ENCODE measurements at places on chromosomes 7 and 10.

DNA sequence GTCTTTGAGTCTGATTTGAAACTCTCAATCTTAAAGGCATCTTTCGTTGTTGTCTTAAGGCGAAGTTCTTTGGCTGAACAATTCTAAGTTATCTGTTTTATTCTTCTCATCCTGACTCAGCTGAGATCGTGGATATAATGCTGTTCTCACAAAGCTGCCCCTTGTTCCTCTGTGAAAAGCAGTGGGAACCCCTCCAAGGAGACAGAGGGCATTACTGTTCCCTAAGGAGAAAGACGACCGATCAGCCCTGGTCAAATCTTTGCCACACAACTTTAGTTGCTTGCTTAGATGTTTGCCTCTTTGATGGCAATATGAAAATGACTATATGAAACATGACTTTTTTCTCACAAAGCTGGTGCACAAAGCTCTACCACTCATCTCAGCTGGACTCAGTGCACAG, 1016.7 kb downstream of the REEP3 start:
- H3K27ac ChIP-seq, result no peak overlapping the region
- H3K4me1 ChIP-seq, result no peaks in the 10 kb centered on the region
- H3K27me3 ChIP-seq, result no peaks in the 10 kb centered on the region
- H3K4me3 ChIP-seq, result no peak overlapping the region
- DNase-seq, result no peak
- no peaks in the 10 kb centered on the region for H3K36me3 ChIP-seq

DNA sequence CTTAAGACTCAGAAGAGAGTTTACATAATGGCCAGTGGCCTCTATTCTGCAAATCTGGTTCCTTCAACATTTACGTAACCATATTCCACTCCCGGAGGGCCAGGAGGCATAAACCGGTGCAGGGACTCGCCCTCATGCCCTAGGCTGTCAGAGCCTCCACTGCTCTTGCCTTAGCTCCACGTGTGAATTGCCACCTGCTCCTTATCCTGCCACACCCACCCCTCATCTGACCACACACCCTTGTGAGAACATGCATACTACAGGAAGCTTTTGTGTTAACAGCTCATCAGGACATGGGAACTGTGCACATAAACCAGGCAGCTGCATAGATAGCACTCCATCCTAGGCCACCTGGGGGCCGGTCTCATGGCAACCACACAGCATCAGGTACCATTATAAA, 146.7 kb upstream of the PFKP start:
- H3K4me3 ChIP-seq, result no peak overlapping the region
- H3K4me1 ChIP-seq, result no peaks in the 10 kb centered on the region
- H3K27ac ChIP-seq, result no peak overlapping the region
- no peak for DNase-seq
- H3K27me3 ChIP-seq, result no peaks in the 10 kb centered on the region
- H3K36me3 ChIP-seq, result no peaks in the 10 kb centered on the region

DNA sequence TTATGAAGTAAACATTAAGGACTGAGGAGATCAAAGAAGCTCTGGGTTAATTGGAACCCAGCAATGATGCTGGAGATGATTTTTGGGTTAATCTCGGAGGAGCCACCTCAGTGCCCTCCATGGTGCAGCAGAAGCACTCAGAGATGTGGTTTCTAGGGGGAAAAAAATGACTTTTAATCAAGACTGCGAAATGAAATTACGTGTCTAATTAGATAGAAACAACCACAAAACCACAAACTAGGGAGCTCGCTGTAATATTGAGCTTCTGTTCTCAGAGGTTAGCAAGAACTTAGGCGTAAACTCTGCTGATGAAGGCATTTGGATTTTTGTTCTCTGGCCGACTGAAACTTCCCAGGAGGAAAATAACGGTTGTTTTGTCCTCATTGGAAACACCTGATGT, 319.0 kb downstream of the GRID1 start:
- no peaks in the 10 kb centered on the region for H3K36me3 ChIP-seq
- no peak overlapping the region for H3K27ac ChIP-seq
- H3K4me3 ChIP-seq, result no peak overlapping the region
- H3K4me1 ChIP-seq, result no peaks in the 10 kb centered on the region
- H3K27me3 ChIP-seq, result no peaks in the 10 kb centered on the region

GRCh38 chr7:24283554-24283896, 465 bp upstream of the NPY start:
- no peak overlapping the region for H3K4me3 ChIP-seq
- H3K36me3 ChIP-seq, result no peaks in the 10 kb centered on the region
- no peak for DNase-seq
- no peaks in the 10 kb centered on the region for H3K4me1 ChIP-seq
- H3K27ac ChIP-seq, result no peak overlapping the region

DNA sequence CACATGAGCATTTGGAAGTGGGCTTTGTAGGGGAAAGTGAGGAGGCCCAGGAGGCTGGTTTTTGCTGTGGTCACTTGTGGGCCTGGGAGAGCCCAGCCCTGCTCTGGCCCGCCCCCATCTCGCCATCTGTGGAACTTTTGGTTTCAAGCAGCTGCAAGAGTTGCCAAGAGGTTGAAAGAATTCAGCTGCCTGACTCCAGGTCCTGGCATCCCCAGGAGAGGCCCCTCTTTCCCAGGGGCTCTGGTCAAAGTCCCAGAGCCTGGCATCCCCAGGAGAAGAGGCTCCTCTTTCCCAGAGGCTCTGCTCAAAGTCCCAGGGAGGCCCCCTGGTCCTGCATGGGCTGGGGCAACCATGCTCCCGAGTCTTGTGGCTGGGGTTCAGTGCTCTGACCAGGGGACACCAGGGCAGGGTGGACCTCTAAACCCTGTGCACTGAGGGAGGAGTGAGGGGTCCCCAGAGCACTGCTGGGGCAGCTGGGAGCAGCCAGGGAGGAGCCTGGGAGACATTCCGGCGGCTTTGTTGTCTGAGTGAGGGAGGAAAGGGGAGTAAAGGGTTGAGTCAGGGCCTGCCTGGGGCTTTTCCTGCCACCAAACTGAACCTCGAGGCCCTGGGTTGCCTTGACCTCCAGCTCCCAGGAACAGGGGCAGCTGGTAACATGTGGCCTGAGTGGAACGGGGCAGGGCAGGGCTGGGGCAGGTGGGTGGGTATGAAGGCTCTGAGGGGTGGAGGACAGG, 27.7 kb upstream of the CSGALNACT2 start:
- no peaks in the 10 kb centered on the region for H3K36me3 ChIP-seq
- no peaks in the 10 kb centered on the region for H3K27me3 ChIP-seq
- no peak for DNase-seq
- H3K27ac ChIP-seq, result no peak overlapping the region

DNA sequence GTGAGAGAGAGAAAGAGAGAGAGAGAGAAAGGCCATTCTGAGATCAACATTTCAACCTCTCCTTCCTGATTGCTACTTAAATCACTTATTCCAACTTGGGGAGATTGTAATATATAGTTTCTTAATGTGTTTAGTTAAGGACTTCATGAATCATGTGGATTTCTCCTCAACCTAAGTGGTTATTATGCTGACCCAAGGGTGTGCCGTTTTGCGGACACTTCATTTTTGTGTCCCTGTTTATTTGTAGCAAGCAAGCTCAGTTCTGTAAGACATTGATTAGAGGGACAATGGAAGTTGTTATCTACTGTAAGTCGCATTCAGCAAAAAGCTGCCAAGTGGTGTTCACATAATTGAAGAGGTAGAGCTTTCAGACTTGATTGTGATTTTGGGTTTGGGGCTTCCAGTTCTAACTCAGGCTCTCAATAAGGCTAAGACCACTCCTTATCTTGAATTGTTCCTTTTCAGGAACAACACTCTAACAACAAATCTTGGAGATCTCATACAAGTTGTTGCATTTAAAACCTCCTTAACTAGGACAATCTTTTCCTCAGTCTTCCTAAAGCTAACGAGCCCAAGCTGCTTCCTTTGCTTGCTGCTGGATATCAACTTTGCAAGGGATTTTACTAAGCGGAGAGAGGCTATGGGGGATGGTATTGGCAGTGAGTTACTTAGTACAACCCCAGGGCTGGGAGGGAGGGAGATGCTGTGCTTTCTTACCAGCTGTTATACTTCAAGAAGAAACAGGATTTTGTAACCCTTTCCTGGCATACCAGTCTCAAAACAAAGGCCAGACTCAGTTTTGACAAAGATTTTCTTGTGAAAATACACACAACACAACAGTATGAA, 19.8 kb upstream of the COL1A2 start:
- H3K4me3 ChIP-seq, result no peak overlapping the region
- no peak for DNase-seq
- no peak overlapping the region for H3K27ac ChIP-seq
- no peaks in the 10 kb centered on the region for H3K4me1 ChIP-seq
- no peaks in the 10 kb centered on the region for H3K27me3 ChIP-seq

GRCh38 chr7:32500922-32501341, 5.6 kb downstream of the AVL9 start:
- H3K4me1 ChIP-seq, result peaks cover 9% of the 10 kb centered on the region
- no peak overlapping the region for H3K4me3 ChIP-seq
- no peaks in the 10 kb centered on the region for H3K36me3 ChIP-seq
- H3K27ac ChIP-seq, result peak overlapping the region; percentile 9

- H3K27ac ChIP-seq, result no peak overlapping the region
- peaks cover 2% of the 10 kb centered on the region for H3K36me3 ChIP-seq
Measured at GRCh38 chr7:92611735-92612134, 21.5 kb upstream of the FAM133B start.

DNA sequence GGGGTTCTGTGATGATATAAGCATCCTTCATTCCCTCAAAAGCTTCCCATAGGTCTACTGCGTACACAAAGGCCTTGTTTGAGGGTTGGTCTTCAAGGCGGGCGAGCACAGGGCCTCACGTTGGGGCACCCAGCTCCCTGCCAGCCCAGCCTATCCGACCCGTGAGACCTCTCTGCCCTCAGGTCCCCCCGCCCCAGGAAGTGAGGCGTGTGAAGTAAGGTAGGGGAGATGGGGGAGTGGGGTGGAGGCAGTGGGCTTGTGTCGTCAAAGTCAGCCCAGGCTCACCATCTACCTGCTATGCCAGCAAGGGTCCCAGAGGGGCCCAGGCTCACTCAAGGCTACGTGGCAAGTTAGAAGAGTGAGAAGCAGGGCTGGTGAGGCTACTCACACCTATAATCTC, 47.6 kb upstream of the ELFN1 start:
- no peaks in the 10 kb centered on the region for H3K4me1 ChIP-seq
- H3K27ac ChIP-seq, result no peak overlapping the region
- DNase-seq, result no peak
- H3K4me3 ChIP-seq, result no peak overlapping the region
- no peaks in the 10 kb centered on the region for H3K27me3 ChIP-seq

GRCh38 chr7:19587291-19587690, 121.5 kb downstream of the POLR1F start:
- H3K36me3 ChIP-seq, result no peaks in the 10 kb centered on the region
- H3K4me3 ChIP-seq, result no peak overlapping the region
- H3K27me3 ChIP-seq, result no peaks in the 10 kb centered on the region
- H3K27ac ChIP-seq, result no peak overlapping the region

GRCh38 chr7:84085147-84085546, 109.4 kb downstream of the SEMA3A start:
- no peaks in the 10 kb centered on the region for H3K27me3 ChIP-seq
- H3K4me1 ChIP-seq, result peaks cover 53% of the 10 kb centered on the region
- H3K36me3 ChIP-seq, result no peaks in the 10 kb centered on the region

GRCh38 chr7:133820584-133820983, 306.6 kb upstream of the LRGUK start:
- DNase-seq, result no peak
- H3K4me3 ChIP-seq, result no peak overlapping the region
- no peak overlapping the region for H3K27ac ChIP-seq
- peaks cover 9% of the 10 kb centered on the region for H3K4me1 ChIP-seq
- H3K27me3 ChIP-seq, result no peaks in the 10 kb centered on the region

DNA sequence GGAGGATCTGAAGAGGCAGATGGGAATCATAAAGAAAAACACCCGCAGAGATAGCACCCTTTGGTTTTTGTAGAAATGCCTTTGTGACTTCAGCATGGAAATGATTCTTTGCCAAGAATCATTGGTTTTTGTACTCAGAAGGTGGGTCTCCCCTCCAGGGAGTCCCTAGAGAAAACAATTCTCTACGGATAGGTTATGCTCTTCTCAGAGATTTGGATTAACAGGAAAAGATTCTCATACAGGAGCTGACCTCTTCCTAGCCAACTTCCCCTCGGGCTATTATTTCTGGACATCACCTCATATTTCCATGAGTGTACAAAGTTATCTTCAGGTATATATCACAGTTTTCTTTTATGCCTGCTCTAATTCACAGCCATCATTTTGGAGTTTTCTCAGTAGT, 274.2 kb upstream of the HABP2 start:
- no peak overlapping the region for H3K4me3 ChIP-seq
- DNase-seq, result no peak

- H3K27me3 ChIP-seq, result no peaks in the 10 kb centered on the region
- peaks cover 3% of the 10 kb centered on the region for H3K4me1 ChIP-seq
- H3K4me3 ChIP-seq, result no peak overlapping the region
- H3K27ac ChIP-seq, result no peak overlapping the region
Measured at GRCh38 chr10:88118729-88119128, 255.3 kb downstream of the PTEN start.

- H3K27ac ChIP-seq, result no peak overlapping the region
- H3K4me3 ChIP-seq, result no peak overlapping the region
- H3K4me1 ChIP-seq, result no peaks in the 10 kb centered on the region
- DNase-seq, result no peak
- no peaks in the 10 kb centered on the region for H3K27me3 ChIP-seq
Measured at GRCh38 chr10:70306181-70306705, 22.4 kb upstream of the NPFFR1 start.

- no peaks in the 10 kb centered on the region for H3K36me3 ChIP-seq
- no peak for DNase-seq
- H3K4me3 ChIP-seq, result no peak overlapping the region
- no peaks in the 10 kb centered on the region for H3K4me1 ChIP-seq
Measured at GRCh38 chr7:80675090-80675489, 36.6 kb downstream of the CD36 start.

- H3K36me3 ChIP-seq, result peaks cover 17% of the 10 kb centered on the region
- no peak overlapping the region for H3K27ac ChIP-seq
- DNase-seq, result no peak
- H3K4me3 ChIP-seq, result no peak overlapping the region
Measured at GRCh38 chr10:24519950-24520349, 203.7 kb downstream of the ARHGAP21 start.

DNA sequence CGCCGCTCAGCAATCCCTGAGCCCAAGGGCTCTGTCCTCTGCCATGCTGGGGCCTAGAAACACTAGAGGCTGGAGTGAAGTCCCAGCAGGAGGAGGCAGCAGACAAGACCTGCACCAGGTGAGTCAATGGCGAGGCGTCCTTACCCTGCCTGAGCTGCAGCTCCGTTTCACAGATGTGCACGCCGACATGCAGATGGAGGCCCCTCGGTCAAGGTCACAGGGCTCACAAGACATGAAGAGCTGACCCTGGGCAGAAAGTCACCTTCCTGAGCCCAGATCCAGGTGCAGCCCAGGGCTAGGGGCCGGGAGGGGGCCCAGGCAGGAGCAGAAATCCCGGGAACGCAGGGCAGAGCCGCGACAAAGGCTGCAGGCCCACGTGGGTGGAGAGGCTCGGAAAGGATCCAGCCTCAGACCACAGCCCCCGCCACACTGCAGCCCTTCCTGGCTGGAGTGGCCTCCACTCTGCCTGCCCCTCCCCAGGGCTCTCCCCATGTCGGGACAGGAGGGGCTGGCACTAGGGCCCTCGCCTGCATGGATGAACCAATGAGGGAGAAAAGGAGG, 23.8 kb downstream of the PDGFA start:
- H3K27ac ChIP-seq, result peak overlapping the region; percentile 53
- no peak for DNase-seq
- no peaks in the 10 kb centered on the region for H3K4me1 ChIP-seq
- no peaks in the 10 kb centered on the region for H3K27me3 ChIP-seq
- H3K36me3 ChIP-seq, result peaks cover 8% of the 10 kb centered on the region
